ENCODE measurements at places on chromosomes 1 and 21.

GRCh38 chr1:112589766-112590165, 29.2 kb downstream of the ST7L start:
- no peak for DNase-seq

GRCh38 chr1:64901663-64902062, 64.7 kb downstream of the JAK1 start:
- DNase-seq: no peak

DNA sequence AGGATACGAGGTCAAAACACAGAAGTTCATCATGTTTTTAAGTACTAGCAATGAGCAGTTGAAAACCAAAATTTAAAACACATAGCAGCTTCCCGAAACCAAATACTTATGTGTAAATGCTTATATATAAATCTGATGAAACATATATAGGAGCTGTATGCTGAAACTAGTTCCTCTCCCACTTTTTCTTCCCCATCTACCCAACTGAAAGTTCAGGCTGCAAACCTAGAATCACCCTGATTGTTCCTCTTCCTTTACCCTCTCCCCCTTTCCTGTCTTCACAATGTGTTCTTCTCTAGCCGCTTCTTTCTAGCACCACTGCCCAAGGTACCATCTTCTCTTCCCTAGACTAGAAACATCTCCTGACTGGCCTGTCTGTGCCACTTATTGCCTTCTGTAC, 90.6 kb downstream of the ST3GAL3 start:
- no peak for DNase-seq

- peak; percentile 100 for DNase-seq
Measured at GRCh38 chr1:32072622-32073298, at the start of gene TMEM39B. Gene TMEM39B (plus strand): TSS chr1:32072939. CDS start chr1:32073048, 109 bp downstream.

DNA sequence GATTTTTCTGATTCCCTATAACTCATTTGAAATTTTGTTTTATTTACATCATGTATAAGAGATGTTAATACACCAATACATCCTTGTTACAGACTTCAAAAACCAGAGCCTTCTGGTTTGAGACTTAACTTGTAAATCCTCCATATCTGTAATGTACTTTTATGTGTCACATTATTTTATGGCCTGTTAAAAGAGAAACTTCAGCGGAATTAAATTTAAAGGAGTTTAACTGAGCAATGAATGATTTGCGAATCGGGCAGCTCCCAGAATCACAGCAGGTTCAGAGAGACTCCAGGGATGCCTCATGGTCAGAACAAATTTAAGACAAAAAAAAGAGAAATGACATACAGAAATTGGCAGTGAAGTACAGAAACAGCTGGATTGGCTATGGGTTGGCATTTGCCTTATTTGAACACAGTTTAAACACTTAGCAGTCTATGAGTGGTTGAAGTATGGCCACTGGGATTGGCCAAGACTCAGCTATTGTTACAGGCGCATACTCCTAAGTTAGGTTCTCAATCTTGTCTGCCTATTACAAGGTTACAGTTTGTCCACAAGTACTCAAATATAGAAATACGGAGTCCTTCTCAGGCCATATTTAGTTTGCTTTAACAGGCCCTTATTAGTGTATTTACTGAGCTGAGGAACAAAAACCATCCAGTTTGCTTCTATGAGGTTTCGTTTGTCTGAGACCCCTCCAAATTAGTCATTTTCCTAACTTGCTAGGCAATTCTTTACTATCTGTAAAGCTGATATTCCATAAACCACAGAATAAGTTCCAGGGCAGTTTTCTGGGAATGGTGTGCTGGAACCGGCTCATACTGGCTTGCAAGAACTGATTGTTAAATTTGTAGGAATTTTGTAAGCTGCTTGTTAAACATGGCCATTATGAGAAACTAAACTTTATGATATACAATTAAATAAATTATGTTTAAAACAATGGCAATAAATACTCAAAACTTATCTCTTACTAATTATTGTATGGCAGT, 56.2 kb upstream of the WDR26 start:
- DNase-seq: no peak

- no peak for DNase-seq
Measured at GRCh38 chr21:33546086-33546485, 3.2 kb downstream of the SON start.

GRCh38 chr1:225471453-225472301, 43.8 kb upstream of the LBR start:
- DNase-seq: no peak

- DNase-seq: no peak
Measured at GRCh38 chr1:85407746-85408377, 57.1 kb downstream of the DDAH1 start.
